Occipital lobe (tissue), 3 donors: ENCODE measurements at places on chromosomes 16 and 17. TPM values are rescaled to one million over a fixed set of nuclear protein-coding genes. Genes with fewer than 3 reads are reported as not detected.

OR2C1 gene
- total RNA-seq = 0.62 TPM

- no peak for DNase-seq
Measured at GRCh38 chr16:82629441-82630027, 2.8 kb downstream of the CDH13 start.

CMTM1 gene
- total RNA-seq = 2.7 TPM

GRCh38 chr16:89330177-89330856, 112.8 kb downstream of the ZNF778 start:
- no peak for DNase-seq

HEATR9 gene
- total RNA-seq = not detected

KIF18B gene
- total RNA-seq = 0.16 TPM

PDILT gene
- total RNA-seq = not detected

- DNase-seq = no peak
Measured at GRCh38 chr17:60146206-60146605, 3.6 kb upstream of the CA4 start.

KRT27 gene
- not detected for total RNA-seq

SLC38A8 gene
- total RNA-seq = not detected

SLFN12L gene
- total RNA-seq = not detected

MAF gene
- total RNA-seq = 26.8 TPM

GRCh38 chr16:84423416-84423837, 55.1 kb downstream of the ATP2C2 start:
- DNase-seq = no peak

KRTAP16-1 gene
- not detected for total RNA-seq

VWA3A gene
- total RNA-seq = 0.94 TPM

GRCh38 chr17:66431910-66432309, 129.5 kb downstream of the PRKCA start:
- no peak for DNase-seq

DNA sequence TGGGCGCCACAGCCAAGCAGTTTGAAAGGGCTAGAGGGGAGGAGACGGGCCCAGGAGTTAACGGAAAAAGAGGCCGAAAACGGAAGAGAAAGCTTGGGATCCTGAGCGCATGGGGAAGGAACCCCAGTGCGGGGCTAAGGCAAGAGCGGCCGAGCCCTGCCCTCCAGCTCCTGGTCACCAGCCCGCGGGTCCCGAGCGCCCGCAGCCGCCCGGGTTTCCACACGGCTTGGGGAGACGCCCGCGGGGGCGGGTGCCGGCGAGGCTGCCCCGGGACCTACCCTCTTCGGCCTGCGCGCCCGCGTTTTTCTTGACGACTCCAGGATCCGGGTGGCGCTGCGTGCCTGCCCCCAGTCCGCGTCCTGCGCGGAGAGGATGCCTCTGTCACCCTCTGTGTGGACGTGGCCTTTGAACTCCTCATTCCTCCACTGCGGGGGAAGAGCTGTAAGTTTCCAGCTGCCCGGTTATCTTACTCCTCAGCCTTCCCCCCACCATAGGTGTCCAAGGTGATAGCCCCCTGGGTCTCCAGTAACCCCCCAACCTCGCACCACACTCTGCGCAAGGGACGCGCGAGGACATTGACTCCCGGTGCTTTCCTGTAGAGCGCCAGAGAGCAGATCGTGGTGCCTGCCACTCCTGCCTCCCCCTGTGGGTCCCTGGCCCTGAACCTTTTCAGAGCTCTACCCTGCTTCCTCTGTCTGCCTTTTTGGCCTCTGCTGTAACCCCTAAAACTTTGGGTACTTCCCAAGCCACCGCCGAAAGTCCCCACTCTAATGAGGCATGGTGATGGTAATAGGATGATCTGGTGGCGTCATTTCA, 1.7 kb upstream of the CDH11 start:
- no peak for DNase-seq

GRCh38 chr17:57403236-57403635, 146.9 kb downstream of the MSI2 start:
- peak; percentile 15 for DNase-seq

- DNase-seq = no peak
Measured at GRCh38 chr16:11715246-11715947, 27.3 kb downstream of the TXNDC11 start.

DNA sequence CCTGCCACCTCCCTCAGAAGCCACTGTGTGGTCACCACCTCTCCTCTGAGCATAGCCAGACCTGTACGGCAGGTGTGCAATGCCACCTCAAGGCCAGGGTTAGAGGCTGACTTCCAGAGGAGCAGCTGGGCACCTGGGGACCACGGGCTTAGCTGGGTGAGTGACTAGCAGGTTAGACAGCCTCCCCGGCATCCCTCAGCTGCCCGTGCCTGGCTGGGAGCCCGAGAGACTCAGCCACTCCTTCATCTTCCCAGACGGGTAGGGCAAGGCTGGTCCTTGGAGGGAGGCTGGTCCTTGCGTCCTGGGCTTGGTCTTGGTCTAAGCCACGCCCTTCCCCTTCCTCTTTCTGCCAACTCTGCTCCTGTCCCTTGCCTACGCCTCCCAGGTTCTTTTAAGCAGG, 7.8 kb downstream of the CRHR1 start:
- no peak for DNase-seq

DNA sequence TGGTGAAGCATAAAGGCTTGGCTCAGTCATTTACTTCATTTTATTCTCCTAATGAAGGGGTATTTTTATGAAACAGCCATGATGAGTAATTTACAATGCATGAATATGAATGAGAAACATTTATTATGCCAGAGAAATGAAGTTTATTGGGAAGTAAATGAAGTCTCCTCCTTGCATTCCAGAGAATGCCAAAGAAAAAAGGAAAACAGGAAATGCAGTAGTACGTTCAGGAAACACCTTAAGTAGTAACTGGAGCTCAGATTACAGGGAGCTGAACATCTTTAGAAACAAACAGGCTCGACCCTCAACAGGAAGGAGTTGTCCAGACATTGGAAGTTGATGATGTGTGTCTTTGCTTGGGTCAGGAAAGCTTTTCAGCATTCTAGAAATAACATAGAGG, 4.6 kb downstream of the KRT34 start:
- no peak for DNase-seq

GRCh38 chr16:76277460-76278030, 344 bp downstream of the CNTNAP4 start:
- no peak for DNase-seq

GRCh38 chr16:23469814-23470213, 16.8 kb upstream of the COG7 start:
- DNase-seq = no peak

DNA sequence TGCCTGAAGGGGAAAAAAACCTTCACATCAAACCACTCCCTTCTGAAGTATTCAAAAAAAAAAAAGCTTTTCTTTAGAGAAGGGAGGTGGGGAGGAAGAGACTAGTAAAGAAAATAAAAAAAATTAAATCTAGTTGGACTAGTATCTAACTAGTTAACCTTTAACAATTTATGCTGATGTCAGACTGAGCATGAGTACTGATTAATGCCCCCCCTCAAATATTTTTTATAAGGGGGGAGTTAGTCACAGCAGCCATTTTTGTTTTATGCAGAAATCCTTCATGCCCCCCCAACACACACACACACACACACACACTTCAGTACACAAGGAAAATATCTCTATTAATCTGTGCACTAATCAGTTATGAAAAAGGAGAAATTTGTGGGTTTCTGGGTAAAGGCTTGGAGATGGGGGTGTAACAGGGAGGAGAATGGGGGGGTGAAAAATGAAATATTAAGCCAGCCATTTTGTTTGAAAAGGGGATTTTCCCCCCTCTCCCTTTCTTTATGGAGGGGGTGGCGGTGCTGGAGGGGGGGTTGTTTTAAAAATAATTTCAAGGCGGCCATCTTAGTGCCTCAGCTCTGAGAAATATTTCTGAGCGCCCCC, 4.7 kb upstream of the CHD3 start:
- DNase-seq = no peak

GRCh38 chr16:86344586-86344871, 165.8 kb upstream of the FOXF1 start:
- no peak for DNase-seq

HSPB9 gene
- not detected for total RNA-seq
